Cardiac septum (tissue), 1 donor: ENCODE measurements at places on chromosomes 2 and 18. TPM values are rescaled to one million over a fixed set of nuclear protein-coding genes. Genes with fewer than 3 reads are reported as not detected.

DNA sequence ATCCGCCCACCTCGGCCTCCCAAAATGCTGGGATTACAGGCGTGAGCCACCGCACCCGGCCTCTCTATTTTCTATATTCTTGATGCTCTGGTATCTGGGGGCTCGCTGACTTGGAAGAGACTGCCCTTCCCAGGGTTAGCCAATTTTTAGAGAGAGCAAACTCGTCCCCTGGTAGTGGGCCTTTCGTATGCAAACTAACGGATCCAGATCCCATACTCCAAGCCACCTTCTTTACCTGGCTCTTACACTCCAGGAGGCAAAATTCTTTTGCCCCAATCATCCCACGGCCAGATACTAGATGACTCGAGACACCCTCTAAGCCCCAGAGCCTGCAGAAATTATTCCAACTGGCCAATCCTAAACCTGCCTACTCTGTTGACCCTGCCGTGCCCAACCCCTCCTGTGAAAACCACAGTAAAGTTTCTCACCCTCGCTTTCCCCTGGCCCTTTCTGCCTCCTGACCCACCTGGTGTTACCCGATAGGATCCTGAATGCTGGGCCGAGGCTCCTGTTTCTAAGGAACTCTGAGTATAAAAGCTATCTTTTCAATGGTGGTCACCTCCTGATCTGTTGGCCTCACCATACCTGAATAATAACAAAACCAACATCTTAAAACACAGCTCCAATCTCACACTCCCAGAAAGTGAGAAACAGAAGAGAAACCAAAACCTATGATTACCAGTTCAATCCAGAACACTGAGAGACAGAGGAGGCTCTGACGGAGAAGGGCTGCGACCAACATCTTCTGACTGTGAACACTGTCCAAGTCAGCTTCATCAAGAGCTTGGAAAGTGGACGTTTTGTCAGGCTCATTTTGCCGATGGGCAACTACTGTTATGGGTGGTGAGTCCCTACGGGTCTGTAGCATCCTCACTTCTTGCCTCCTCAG, 57.6 kb upstream of the ZNF532 start:
- DNase-seq, result no peak

CTAGE1 gene
- 0.13 TPM for total RNA-seq

GRCh38 chr18:37680911-37681310, 115.3 kb upstream of the CELF4 start:
- no peak for DNase-seq

- no peak for DNase-seq
Measured at GRCh38 chr2:10668402-10669012, 21.3 kb downstream of the NOL10 start.

DNA sequence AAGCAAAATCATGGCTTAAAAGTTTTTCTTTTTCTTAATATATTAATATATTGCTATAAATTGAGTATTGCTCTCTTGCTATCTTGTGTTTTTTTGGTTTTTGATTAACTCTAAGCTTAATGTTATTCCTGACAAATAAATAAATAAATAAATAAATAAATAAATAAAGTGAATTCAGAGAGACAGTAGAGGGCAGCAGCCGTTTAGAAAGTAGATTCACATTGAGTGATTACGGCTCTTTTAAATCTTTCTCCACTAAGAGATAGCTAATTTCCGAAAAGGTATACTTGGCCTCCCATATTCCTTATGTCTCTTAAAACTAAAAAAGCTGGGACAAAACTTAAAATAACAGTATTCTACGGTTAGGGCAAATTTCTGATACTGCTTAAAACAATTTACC, 34.3 kb downstream of the MSH2 start:
- no peak for DNase-seq

VAMP8 gene
- total RNA-seq, result 8.2 TPM

SFT2D3 gene
- total RNA-seq, result 3.1 TPM

GRCh38 chr2:224922142-224922727, 120.0 kb downstream of the DOCK10 start:
- no peak for DNase-seq

MYO5B gene
- 5.2 TPM for total RNA-seq

DNA sequence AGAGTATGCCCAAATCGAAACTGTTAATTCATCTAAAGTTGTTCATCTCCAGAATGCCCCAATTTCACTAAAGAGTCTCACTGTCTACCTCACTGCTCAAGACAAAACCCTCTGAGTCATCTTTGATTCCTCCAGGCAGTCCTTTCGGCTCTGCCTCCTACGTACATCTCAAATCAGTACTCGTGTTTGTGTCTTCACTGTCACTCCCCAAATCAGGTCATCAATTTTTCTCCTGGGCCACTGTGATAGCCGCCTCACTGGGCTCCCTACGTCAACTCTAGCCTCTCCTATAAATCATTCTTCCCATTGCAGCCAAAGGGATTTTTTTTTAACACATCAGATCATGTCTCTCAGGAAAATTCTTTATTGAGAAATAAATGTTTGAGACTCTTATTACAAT, 42.1 kb upstream of the TTC39C start:
- DNase-seq, result no peak

- peak; percentile 9 for DNase-seq
Measured at GRCh38 chr2:232473467-232473890, 14.2 kb downstream of the ECEL1 start.

GRCh38 chr2:200039724-200040650, 84.6 kb downstream of the MAIP1 start:
- no peak for DNase-seq

DNA sequence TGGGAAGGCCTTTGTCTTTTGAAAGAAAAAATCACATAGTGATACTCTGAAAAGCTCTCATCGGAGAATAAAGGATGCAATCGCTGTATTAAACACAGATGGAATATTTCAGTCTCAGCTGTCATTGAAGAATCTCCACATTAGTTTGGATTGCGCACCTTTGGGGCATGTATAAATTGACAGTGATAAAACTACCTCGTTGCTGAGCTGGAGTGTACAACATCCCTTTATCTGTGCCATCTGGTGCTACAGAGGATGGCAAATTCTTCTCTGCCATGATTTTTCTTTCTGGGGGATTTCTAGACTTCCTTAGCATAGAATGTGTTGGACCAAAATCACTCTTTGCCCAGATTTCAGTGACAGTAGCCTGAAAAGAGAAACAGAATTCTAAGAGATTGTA, 185.3 kb downstream of the PARD3B start:
- DNase-seq, result no peak

DNA sequence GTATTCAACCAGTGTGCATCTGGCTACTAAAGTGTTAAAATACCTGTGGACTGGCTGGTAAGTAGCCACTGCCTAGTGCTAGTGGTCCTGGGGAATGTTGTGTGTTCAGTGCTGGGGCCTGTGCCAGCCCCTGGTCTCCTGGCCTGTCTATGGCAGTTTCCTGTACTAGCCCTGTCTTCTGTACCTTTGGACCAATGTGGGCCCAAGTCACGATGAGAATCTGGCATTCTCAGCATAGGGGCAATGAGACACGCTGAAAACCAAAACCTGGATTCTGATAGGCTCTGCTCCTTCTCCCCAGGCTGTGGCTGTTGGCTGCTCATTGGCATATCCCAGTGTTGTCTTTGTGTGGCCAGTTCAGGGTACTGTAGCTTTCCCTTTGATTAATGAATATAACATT, 170.4 kb downstream of the PTPRM start:
- no peak for DNase-seq

- no peak for DNase-seq
Measured at GRCh38 chr2:26886736-26887135, 38.8 kb downstream of the DPYSL5 start.

- DNase-seq, result no peak
Measured at GRCh38 chr2:129439406-129440302, 539.8 kb upstream of the RAB6C start.

LYPD6 gene
- 0.16 TPM for total RNA-seq

- DNase-seq, result peak; percentile 86
Measured at GRCh38 chr18:3652380-3653262, 202.6 kb downstream of the TGIF1 start.

DNA sequence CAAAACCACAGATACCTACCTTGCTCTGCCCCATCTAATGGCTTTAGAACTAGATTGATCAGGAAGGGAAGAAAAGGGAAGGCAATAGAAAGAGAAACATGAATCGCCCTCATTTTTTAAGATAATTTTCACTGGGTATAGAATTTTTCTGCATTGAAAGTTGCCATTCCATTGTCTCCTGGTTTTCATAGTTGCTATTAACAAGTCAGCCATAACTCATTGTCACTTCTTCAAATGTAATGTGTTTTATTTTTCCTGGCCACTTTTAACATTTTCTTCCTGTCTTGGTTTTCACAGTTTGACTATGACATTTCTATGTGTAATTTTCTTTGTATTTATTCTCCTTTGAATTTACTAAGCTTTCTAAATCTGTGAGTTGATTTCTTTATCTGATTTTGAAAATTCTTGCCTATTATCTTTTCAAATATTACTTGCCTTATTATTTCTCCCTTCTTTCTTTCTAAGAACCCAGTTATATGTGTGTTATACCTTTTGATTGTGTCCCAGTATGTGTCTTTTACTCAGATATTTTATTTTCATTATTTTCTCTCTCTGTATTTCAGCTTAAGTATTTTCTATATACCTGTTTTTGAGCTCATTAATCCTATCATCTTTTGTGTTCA, 85.5 kb upstream of the GLI2 start:
- no peak for DNase-seq
